Frontal cortex (tissue), 4 donors: ENCODE measurements at places on chromosomes 4 and X.
A peak's percentile ranks its signal among the peaks of the same experiment; 100 is the strongest.

DNA sequence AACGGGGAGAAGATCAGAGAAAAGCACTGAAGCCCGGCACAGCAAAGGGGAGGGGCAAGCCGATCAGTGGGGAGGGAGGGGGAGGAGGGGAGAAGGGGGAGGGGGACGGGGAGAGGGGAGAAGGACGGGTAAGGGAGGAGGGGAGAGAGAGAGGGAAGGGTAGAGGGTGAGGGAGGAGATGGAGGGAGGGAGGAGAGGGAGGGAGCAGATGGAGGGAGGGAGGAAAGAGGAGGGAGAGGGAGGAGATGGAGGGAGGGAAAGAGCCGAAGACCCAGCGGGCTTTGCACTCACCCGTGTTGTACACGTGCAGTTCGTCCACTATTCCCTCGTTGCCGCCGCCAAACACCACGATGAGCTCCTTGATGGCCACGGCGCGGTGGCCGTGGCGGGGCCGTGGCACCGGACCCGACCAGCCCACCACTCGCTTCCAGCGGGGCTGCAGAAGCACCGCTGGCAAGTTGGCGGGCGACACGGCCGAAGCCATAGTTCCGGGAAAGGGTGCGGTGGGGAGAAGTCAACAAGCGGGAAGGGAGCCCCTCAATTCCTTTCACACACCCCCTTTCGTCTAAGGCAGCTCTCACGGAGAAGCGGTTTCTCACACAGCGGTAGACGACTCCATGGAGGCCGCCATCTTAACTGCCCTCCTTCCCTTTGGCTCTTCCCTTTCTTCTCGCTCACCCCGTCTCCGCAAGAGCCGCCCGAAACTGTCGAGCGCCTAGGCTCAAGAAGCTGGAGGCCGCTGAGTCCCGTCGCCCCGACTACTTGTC lies 1.1 kb downstream of the HCFC1 start:
- DNase-seq: no peak

- DNase-seq: no peak
Observed at GRCh38 chrX:50871922-50872453, 38.5 kb upstream of the BMP15 start.

DNA sequence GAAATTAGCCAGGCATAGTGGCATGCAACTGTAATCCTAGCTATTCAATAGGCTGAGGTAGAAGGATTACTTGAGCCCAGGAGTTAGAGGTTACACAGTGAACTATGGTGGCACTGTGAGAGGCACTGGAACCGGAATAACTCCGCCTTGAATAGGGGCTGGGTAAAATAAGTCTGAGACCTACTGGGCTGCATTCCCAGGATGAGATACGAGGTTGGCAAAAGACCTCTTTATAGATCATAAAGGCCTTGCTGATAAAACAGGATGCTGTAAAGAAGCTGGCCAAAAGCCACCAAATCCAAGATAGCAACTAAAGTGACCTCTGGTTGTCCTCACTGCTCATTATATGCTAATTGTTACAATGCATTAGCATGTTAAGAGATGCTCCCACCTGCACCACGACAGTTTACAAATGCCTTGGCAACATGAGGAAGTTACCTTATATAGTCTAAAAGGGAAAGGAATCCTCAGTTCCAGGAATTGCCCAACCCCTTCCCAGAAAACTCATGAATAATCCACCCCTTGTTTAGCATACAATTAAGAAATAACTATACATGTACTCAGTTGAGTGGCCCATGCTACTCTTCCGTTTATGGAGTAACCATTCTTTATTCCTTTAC lies 88.6 kb downstream of the CENPC start:
- no peak for DNase-seq

DNA sequence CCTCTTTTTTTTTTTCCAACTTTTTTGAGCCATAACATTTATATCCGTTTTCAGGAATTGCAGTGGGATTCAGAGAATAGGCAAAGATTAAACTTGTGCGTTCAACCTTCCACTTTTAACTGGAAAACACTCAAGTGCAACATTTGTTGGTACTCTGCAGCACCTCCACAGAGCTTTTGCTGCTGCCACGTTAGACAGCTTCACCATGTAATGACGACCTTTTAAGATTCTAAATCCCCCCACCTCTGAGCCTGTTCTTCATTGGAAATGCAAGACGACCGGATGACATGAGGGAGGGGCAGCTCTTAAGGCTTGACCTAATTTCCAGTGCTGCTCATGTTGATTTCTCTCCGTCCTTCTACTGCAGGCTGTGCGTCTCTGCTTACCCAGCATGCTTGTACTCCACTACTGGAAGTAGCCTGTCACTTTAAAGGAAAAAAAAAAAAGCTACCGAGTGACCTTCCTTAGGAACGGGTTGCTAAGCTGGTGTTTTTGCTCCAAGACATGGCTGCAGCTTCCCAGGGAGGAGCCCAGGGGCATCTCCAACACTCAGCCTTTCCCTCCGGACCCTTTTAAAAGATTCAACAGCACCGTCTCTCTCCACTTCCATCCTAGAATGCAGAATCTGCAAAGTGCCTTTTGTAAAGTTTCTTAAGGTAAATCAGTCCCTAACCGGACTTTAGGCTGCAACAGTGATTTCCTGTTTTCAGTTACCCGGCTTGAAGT lies at the start of gene CC2D2A:
Gene CC2D2A (plus strand): TSS at position 481 of the 726 bp plus-strand sequence. CDS start 6,051 bp downstream, outside the sequence.
- DNase-seq: no peak

GRCh38 chrX:103464072-103464773 lies 55.1 kb downstream of the RAB40A start:
- DNase-seq: no peak

DNA sequence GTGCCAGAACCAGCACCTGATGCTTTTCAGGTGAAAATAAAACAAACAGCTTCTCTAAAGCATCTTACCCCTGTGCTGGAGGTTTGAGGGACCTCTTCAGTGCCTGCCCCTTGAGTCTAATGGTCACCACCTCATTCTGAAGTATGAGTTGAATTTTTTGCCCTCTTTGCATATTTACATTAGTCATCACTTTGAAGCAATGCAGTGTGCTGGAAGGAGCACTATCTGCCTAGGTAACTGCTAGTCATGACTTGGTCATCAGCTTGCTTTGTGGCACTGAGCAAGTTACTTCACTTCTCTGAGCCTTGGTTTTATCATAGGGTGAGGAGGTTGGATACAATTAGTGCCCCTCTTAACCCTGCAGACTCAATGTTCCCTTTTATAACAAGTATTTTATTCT lies 44.9 kb downstream of the SPATA18 start:
- DNase-seq: no peak

GRCh38 chr4:142443469-142443868 lies 402.6 kb downstream of the INPP4B start:
- no peak for DNase-seq

DNA sequence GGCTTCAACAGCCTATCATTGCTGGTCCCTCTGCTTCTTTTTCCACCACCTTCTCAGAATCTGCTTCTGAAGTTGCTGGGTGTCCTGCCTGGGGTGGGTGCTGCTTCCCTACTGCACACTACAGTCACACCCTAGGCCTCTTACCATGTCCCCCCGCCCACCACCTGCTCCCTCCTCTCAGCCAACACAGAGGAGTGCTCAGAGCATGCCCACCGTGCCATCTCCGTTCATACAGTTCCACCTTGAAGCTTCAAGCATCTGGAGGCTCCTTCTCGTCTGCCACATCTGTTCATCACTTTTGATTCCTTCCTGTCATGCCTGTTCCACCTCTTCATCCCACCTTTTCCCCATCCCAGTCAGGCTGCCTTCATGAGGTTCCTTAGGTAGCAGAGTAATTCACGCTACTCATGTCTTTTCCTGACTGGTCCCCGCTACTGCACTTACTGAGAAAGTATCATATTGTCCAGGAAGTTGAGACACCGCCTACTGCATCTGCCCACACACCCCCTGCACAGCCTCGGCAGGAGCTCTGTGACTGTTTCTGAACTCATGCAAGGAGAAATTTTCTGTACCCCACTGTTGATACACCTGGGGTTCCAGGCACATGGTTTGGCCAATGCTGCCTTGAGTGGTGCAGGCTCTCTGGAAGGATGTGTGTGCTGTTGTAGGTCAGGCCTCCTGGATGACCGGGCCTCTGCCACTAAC lies 39.5 kb downstream of the HADH start:
- DNase-seq: no peak

DNA sequence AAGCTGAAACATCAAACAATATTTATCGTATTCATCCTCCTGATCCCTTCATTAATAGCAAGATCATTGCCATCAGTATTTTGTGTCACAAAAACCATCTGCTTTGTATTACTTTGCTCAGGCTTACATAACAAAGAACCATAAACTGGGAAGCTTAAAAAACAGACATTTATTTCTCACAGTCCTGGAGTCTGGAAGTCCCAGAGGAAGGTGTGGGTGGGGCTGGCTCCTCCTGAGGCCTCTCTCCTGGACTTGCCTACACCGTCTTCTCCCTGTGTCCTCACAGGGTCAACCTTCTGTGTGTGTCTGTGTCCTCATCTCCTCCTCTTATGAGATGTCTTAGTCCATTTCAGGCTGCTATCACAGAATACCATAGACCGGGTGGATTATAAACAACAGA lies 61.3 kb upstream of the MXRA5 start:
- no peak for DNase-seq

DNA sequence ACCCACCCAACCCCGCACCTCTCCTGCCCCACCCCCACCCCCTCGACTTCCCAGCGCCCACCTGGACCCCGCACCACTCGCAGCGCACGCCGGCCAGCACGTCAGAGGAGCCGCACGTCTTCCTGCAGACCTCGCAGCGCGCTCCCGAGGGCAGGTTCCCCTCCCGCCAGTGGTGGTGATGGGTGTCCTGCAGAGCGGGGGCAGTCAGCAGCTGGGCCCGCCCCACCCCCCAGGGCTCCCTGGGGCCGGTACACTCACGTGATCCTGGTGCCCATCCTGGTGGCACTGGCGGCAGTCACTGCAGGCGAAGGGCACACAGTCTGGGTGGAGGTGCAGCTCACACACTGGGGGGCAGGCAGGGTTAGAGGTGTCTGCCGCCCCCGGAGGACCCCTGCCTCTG lies 5.1 kb downstream of the DGKQ start:
- DNase-seq: no peak

DNA sequence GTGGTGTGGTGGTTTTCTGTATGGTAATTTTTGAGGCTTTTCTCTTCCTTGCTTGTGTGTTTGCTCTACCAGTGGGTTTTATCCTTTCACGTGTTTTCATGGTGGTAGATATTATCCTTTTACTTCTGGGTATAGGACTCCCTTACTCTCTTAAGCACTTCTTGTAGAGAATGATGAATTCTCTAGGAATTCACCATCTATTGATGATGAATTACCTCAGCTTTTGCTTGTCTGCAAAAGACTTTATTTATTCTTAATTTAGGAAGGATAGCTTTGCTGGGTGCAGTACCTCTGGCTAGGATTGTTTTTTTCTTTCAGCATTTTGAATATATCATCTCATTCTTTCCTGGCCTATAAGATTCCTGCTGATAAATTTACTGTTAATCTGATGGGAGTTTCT lies 415.3 kb downstream of the PDGFC start:
- no peak for DNase-seq

GRCh38 chr4:25939330-25939729 lies 25.3 kb downstream of the SMIM20 start:
- DNase-seq: no peak

GRCh38 chr4:89382439-89382838 lies 74.8 kb upstream of the GPRIN3 start:
- DNase-seq: no peak

GRCh38 chr4:187128976-187129375 lies 405.3 kb upstream of the FAT1 start:
- no peak for DNase-seq

DNA sequence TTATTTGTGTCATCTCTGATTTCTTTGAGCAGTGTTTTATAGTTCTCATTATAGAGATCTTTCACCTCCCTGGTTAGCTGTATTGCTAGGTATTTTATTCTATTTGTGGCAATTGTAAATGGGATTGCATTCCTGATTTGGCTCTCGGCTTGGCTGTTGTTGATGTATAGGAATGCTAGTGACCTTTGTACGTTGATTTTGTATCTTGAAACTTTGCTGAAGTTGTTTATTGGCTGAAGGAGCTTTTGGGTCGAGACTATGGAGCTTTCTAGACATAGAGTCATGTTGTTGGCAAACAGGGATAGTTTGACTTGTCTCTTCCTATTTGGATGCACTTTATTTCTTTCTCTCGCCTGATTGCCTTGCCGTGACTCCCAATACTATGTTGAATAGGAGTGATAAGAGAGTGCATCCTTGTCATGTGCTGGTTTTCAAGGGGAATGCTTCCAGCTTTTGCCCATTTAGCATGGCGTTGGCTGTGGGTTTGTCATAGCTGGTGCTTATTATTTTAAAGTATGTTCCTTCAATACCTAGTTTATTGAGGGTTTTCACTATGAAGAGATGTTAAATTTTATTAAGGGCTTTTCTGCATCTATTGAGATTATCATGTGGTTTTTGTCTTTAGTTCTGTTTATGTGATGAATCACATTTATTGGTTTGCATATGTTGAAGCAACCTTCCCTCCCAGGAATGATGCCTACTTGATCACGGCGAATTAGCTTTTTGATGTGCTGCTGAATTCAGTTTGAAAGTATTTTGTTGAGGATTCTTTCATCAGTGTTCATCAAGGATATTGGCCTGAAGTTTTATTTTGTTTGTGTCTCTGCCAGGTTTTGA lies 72.7 kb upstream of the BOD1L1 start:
- no peak for DNase-seq

GRCh38 chr4:138890891-138891570 lies 124.5 kb upstream of the NOCT start:
- DNase-seq: no peak

GRCh38 chr4:87973283-87974169 lies 2.0 kb upstream of the SPP1 start:
- peak; percentile 22 for DNase-seq

GRCh38 chr4:184329659-184330400 lies 112.2 kb upstream of the ENPP6 start:
- no peak for DNase-seq

DNA sequence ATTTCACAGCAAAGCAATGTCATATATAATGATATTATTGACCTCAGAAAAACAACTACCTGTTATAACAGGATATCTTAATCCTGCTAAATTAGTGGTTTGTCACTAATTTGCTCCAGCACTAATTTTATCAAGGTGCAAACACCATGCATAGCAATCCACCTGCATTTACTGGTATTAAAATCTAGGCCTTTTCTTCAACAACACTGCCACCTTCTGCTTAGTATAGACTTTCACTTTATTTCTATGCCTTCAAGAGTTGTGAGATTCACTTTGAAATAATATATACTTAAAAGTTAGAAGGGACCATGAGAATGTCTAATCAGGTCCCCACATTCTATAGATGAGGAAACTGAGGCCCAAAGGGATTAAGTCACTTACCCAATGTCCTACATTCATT lies 82.1 kb upstream of the IQCM start:
- no peak for DNase-seq

- no peak for DNase-seq
Observed at GRCh38 chr4:15543537-15544247, 74.0 kb downstream of the CC2D2A start.

- DNase-seq: no peak
Observed at GRCh38 chr4:75655562-75655961, 17.6 kb downstream of the G3BP2 start.

- DNase-seq: peak; percentile 8
Observed at GRCh38 chr4:112637552-112637866, 566 bp downstream of the LARP7 start.

- no peak for DNase-seq
Observed at GRCh38 chr4:150126864-150127203, 48.6 kb downstream of the DCLK2 start.

- DNase-seq: no peak
Observed at GRCh38 chr4:38330321-38330720, 333.7 kb upstream of the KLF3 start.
